Cardiac muscle cell (in vitro differentiated cells and primary cell): ENCODE measurements at places on chromosomes 11 and 22. TPM values are rescaled to one million over a fixed set of nuclear protein-coding genes. Genes with fewer than 3 reads are reported as not detected.

GRCh38 chr11:2586087-2586792 lies 113.6 kb downstream of the KCNQ1OT1 start:
- DNase-seq = no peak

- DNase-seq = no peak
Measured at GRCh38 chr11:75964071-75964470, 149.1 kb downstream of the UVRAG start.

DNA sequence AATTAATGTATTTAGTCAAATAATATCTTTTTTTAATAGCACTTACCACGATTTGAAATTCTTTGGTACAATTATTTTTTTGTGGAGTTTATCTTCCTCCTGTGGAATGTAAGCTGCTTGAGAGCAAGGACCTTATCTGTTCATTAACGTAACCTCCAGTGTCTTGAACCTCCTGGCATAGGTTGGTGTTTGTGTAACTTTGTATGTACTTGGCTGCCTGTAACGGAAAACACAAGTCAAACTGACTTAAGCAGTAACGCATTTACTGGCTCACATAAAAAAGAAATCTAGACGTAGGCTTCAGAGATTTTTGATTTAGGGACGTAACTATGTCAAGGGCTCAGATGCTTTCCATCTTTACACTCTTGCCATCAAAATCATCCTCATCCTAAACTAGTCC lies 56.1 kb downstream of the ARHGEF12 start:
- peak; percentile 67 for DNase-seq

GRCh38 chr22:48253573-48253972 lies 1491.1 kb downstream of the TBC1D22A start:
- no peak for DNase-seq

DNA sequence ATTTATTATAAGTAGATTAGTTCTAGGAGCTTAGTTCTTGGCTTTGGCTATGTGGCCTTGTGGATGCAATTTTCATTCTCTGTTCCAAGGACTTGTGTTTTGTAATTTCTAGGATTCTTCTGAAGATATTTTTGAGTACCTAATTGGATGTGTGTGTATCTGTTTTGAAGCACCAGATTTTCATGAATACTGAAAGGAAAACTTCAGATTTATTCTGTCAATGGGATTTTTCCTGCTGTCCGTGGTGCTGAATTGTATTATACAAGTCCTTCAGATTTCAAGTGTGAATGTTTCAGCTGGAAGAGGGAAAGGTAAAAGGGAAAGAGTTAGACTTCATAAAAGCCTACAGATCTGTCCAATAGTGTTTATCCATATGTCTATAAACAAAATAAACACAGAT lies 18.2 kb upstream of the SYN3 start:
- DNase-seq = peak; percentile 14

Gene CNGA4
- 0.32 and 0.83 TPM in 2 replicates for total RNA-seq

Gene MRGPRE
- not detected in 2 replicates for total RNA-seq

Gene PHLDB1
- 95.7 and 126 TPM in 2 replicates for total RNA-seq
